ENCODE measurements at places on chromosomes 6 and 20.

DNA sequence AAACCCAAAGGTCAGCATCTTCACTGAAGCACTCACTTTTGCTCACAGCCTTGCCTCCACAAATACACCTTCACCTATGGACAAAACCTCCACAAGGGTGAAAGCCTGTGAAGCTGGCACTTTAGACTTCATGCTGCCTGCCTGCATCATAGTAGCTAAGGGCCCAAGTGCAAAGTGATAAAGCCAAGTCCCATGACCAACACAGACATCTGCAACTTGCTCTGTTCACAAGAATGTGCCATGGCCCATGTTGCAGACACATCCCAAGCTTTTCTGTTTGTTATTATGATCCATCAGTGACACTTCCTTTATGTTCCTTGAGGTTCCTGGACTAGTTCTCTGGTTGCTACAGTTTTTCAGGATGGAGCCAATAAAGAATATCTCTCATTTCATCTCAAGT is 31.1 kb downstream of the BTBD3 start:
- no peak for DNase-seq

DNA sequence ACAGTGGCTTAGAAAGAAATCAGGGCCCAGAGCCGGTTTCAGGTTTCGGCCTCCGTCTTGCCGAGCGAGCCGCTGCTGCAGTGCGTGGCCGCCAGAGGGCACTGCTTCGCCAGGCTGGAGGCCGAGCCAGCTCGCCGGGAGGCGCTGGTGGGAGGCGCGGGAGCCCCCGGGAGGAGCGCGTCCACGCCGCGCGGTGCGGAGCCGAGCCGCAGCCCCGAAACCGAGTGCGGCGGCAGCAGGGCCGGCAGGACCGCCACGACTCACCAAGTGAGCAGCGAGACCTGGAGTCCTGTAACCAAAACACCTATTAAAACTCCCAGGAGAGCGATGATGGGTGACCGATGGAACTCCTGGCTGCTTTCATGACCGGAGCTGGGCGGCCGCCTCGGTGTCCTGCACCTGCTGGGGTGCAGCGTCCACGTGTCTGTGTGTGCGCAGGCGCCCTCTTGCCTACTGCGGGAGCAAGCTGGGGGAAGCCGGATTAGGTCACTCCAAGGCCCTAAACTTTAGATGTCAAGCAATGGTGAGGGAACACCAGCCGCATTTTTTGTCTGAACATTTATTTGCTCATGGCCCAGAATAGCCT is 186.9 kb upstream of the UST start:
- DNase-seq = peak; percentile 85

- no peak for DNase-seq
Observed at GRCh38 chr20:52768694-52769093, 203.5 kb upstream of the TSHZ2 start.

DNA sequence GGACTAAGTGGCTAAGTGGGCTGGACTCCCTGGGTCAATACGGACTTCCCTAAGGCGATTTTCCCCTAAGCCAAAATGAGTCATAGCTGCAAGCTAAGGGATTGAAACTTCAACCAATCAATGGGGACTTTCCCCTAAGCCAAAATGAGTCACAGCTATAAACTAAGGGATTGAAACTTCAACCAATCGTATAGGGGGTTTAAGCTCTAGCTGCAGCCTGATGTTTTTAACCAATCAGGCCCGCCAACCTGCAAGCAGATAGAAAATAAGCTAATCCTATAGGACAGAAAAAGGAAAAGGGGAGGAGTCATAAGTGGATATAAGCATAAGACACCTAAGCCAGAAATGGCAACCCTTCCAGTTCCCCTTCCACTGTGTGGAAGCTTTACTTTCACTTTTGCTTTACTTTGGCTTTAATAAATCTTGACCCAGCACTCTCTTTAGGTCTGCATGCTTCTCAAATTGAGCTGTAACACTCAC is 655.0 kb upstream of the HS3ST5 start:
- no peak for DNase-seq

DNA sequence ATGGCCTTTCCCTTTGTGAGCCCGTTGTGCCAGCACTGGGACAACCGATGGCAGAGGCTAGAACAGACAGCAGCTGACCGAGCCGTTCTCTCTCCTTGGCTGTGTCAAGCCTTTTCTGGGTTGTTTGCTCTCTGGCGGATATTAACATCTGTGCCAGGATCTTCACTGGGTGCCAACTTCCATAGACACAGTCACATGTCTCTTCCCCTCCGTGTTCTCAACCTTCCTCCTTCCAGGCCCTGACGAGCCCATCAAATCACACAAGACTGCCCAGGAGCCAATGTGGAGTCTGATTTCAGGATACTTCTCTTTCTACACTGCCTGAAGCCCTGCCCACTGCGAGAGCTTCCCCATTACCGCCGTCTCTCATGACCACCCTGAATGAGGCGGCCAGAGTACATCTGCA is 111.0 kb upstream of the RALGAPA2 start:
- no peak for DNase-seq

DNA sequence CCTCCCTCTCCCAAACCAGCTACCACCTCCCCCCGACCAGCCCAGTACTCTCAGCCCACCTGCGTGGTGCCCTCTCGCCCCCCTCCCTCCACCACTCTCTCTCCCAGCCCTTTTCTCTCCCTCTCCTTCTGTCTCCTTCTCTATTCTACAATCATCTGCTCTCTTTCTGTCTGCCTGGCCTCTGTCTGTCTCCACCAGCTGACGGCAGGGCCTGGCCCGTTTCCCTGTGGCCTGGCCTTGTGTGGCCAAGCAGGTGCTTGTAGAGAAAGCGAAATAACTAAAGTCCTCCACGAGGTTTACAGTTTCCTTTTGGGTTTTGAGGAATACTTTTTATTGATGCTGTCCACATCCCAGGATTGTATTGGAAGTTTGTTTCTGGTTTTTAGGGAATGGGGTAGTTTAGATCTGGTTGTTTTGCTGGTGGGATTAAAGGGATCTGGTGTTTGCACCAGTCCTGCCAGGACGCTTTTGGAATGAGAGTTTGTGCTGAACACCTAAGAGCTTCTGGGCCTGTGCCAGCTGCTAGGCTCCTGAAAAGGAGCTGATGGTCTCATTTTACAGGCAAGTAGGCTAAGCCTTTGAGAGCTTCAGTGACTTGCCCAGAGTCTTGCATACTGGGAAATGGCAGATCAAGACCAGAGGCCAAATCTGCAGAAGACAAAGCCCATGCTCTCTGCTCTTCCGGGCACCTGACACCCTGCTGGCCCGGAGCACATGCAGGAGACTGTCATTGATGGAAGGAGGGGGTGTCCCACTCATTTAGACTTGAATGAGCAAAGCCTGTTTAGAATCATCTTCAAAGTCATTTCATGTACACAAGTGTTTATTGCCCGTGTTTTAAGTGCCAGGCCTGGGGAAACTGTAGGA is 161.7 kb downstream of the SYCP2 start:
- no peak for DNase-seq

DNA sequence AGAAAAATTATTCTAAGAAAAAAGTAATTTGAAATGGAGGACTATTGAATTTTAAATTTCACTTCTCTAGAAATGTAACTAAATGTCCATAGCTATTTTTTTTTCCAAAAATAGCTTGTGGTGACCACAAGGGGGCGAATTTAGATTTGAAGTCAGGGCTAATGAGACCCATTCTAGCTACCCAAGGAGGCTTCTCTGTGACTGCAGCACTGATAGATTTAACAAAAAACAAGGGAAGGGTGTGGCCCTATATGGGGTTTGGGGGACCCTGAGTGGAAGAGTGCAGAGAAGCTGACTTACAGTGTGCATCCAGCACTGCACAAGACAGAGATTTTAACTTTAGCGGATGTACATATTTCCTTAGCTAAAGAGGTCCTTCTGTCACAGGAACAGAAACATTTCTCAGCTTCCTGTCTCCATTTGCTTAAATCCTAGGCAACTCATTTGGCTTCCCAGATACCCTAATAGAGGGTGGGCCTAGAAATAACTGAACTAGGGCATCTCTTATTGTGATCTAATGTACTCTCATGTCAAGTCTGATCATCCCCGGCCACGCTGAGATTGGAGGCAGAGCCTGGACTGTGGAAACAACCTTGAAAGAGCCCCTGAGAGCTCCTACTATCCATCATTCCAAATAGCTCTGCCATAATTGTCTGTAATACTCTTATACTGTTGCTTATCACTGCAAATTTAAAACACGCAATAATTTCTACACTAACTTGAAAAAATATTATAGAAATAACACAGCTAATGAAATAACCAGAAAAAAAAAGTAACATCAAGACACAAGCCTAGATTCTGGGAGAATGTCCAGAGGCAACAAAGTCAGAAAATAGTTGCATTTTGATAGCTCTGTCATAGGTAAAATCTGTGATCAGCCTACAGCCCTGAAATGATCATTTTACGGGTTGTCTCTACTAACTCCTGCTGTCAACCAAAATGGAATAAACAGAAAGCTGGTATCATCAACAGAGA is 93.6 kb downstream of the SNAP91 start:
- DNase-seq = no peak

GRCh38 chr20:23407781-23408464 is 13.4 kb downstream of the NAPB start:
- no peak for DNase-seq

DNA sequence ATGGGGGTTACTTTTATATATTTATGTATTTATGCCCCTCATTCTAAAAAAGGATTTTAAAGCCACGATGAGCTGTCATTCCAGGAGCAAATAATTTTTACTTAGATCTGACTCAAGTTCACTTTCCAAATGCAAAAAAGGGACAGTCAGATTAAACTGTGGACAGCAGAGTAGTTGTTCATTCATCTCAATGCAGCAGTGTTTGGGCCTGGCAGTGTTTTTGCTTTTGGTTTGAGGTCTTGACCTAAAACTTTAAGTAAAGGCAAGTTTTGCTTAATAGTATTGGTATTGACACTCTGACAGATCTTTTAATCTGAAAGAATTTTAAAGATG is 13.9 kb downstream of the JARID2 start:
- no peak for DNase-seq

DNA sequence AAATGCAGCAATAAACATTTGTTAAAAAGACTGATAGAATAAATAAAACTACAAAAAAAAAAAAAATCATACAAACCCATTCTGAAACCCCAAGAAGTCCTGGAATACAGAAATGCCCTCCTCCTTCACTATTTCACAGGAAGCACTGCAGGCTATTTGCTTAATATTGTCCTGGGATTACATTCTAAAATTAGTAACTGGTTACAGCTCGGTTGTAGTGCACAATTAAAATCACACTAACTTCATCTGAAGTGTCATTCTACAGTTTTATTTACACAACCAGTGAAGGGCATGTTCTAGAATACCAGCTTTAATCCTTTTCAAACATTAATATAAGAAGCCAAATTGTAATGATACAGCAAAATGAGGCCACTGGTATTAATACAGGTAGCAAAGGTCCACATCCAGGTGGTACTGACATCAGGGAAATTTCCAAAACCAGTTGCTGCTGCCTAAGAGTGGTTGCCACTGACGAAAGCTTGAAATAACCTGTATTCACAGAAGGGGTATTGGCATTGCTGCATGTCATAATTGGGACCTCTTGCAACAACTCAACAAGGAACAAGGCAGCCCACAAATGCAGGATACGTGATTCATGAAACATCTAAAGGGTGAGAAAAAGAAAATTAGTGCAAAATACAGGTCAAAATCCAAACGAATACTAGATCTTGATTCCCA is 26.9 kb downstream of the AKIRIN2 start:
- no peak for DNase-seq

- DNase-seq = no peak
Observed at GRCh38 chr20:35304956-35305355, 12.7 kb upstream of the FAM83C start.

DNA sequence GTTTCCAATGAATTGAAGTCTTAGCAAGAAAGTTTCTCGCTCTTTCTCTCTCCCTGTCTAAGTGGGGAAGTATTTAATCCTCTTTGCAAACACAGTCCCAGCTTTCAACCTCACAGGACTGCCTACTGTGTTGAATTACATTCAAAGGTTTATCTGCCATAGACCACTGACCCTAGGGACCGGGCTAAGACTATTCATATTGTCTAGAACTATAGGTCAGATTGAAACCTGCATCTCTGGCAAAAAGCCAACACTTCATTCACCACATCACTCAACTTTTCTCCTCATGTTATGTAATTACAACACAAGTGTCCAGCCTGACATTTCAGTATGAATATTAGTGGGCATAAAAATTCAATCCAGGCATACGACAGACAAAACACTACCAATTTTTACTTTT is 314.7 kb upstream of the RSPO3 start:
- DNase-seq = no peak

GRCh38 chr20:2261046-2261485 is 34.7 kb upstream of the TGM3 start:
- DNase-seq = no peak

DNA sequence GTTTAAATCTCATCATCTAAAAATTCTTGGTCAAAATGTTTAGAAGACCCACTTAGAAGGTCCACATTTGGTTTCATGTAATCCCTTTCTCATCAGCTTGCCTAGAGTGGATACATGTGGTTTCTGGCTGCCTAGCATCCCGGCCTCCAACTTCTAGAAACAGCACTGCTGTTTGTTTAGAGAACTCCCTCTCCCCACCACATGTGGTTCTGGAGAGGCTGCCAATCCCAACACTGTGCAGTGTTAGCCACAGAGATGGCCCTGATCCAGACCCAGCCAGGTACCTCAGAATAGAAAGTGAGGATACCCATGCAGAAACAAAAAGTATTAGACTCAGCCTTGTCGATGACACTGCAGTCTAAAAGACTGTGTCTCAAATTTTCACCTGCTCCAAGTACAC is 241.8 kb downstream of the BCKDHB start:
- DNase-seq = no peak

- DNase-seq = no peak
Observed at GRCh38 chr6:65819152-65819551, 112.1 kb upstream of the EYS start.

DNA sequence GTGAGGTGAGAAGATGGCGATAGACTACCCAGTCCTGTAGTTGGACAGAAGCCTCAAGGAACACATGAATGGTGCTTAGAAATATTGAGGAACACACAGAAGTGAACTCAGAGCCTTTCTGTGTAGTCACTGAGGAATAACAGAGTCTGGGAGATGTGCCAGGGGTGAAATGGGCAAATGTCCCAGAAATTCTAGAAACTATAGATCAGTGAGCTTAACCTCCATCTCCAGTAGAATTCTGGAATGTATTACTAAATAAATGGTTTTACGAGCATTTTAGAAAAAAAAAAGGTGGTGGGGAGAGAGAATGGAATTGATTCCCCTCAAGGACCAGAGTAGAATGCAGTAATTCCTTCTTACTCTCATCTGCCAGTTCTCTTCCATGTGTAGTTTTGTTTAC is 380.0 kb downstream of the LMBRD1 start:
- peak; percentile 56 for DNase-seq

DNA sequence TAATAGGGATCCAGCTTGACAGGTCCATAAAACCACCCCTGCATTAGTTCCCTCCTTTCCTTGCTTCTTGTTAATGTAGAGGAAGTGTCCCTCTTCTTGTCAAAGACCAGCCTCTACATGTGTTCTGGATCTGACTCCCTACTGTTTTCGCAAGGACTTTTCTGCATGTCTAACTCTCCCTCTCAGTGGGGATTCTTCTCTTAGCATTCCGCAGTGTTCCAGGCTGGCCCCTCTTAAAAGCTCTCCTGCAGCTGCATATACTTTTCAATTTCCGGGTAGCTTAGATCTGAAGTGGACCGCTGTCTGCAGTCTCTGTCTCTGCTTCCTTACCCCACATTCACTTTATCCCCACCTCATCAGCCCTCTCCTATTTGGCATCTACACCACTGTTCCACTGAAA is 96.1 kb upstream of the MAN1A1 start:
- DNase-seq = no peak
